ENCODE measurements at places on chromosomes 3 and 15. TPM values are rescaled to one million over a fixed set of nuclear protein-coding genes. Genes with fewer than 3 reads are reported as not detected.

GRCh38 chr3:111721747-111722146, 126.6 kb upstream of the ZBED2 start:
- no peak overlapping the region for H3K4me3 ChIP-seq
- DNase-seq: no peak
- H3K27me3 ChIP-seq: no peaks in the 10 kb centered on the region
- H3K27ac ChIP-seq: no peak overlapping the region
- no peaks in the 10 kb centered on the region for H3K4me1 ChIP-seq

DNA sequence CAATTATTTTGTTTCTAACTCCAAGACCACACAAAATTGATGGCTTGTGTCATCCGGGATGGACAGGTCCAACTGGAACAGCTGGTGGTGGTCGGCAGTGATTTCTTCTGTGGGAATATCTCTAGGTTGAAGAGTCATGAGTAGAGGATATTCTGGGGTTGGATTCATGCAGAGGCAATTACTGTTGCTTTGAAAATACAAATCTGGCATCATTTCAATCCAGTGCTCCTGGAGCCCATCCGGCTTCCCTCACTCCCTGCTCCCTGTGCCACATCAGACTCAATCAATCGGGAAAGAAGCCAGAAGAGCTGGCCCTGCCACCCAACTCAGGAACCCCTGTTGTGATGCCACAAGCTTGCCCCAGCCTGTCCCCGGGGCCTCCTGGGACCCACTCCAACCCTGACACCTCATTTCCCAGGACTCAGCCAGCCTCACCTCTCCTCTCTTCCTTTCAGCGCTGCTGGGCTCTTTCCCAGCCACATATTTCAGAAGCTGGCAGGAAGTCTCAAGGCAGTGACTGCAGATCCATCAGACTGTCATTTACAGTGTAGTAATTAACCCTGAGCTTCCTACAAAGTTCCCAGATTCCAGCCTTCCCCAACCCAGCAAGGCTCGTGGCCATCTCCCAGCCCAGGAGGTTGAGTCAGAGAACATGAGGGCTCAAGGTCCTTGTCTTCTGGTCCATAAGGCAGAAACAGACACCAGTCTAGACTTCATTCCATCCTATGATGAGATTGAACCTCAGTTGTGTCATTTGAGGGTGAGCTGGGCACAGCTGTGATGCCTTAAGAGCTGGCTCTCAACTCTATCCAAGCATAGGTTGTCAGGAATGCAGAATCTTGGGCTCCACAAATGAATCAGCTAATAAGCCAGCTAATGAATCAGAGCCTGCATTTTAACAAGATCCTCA, 114.0 kb downstream of the FAM174B start:
- H3K27ac ChIP-seq: no peak overlapping the region
- DNase-seq: no peak
- no peaks in the 10 kb centered on the region for H3K36me3 ChIP-seq
- no peak overlapping the region for H3K4me3 ChIP-seq
- H3K4me1 ChIP-seq: no peaks in the 10 kb centered on the region

- peaks cover 18% of the 10 kb centered on the region for H3K36me3 ChIP-seq
- peaks cover 66% of the 10 kb centered on the region for H3K4me1 ChIP-seq
- H3K27ac ChIP-seq: no peak overlapping the region
- no peak for DNase-seq
- no peak overlapping the region for H3K4me3 ChIP-seq
Observed at GRCh38 chr15:49151831-49152230, 3.6 kb downstream of the COPS2 start.

NXPE3 gene
- total RNA-seq: 16.0 TPM

DNA sequence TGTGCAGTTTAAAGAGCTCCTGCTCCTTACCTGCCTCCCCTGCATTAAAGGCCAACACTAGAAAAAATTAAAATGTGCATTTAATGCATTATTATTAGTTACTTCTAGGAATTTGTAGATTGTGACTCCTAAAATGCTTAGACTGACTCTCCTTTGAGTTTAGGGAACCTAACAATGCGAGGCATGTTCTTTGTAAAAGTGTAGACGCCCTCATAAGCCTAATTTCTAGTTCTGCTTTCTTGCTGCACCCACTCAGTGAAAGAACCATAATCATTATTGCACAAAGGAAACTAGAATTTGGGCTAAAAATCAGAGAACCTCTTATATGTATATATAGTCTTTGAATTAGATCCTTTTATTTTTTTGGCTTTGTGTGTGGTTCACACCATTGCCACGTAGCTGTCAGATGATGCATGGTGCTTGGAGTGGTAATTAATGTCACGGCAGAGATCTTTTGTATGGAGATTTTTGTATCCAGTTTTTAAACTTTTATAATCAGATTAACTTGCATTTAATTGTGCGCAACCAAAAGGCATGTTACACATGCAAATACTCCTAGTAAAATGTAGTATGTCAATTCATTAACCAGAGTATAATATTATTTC, 710 bp downstream of the ABHD10 start:
- H3K27me3 ChIP-seq: no peaks in the 10 kb centered on the region
- DNase-seq: no peak
- H3K4me3 ChIP-seq: peak overlapping the region; percentile 93

Measured in activated B cell treated with CpG ODN at 0.5 μM for 24 hours (primary cell).